ENCODE measurements at places on chromosomes 2 and 18.

GRCh38 chr2:123566291-123566946 lies 458.7 kb upstream of the CNTNAP5 start:
- DNase-seq, result no peak

DNA sequence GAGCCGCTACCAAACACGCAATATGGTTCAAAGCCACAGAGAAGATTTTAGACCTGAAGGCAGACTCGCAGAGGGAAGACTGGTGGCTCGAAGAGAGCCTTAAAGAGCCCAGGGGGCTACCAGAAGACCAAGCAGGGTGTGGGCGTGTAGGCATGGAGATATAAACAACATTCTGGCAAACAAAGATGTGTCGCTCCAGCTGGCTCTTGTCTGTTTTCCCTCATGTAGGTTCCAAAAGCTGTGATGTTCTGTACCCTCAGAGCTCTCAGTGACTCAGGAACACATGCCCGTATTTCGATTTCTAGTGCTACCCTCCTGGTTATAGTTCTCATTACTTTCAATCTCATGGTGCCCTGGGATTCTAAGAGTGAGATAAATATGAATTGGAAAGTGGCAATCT lies 44.5 kb downstream of the DOCK10 start:
- DNase-seq, result no peak

- DNase-seq, result no peak
These were observed 106.9 kb upstream of the THOC1 start for GRCh38 chr18:374721-375168.

DNA sequence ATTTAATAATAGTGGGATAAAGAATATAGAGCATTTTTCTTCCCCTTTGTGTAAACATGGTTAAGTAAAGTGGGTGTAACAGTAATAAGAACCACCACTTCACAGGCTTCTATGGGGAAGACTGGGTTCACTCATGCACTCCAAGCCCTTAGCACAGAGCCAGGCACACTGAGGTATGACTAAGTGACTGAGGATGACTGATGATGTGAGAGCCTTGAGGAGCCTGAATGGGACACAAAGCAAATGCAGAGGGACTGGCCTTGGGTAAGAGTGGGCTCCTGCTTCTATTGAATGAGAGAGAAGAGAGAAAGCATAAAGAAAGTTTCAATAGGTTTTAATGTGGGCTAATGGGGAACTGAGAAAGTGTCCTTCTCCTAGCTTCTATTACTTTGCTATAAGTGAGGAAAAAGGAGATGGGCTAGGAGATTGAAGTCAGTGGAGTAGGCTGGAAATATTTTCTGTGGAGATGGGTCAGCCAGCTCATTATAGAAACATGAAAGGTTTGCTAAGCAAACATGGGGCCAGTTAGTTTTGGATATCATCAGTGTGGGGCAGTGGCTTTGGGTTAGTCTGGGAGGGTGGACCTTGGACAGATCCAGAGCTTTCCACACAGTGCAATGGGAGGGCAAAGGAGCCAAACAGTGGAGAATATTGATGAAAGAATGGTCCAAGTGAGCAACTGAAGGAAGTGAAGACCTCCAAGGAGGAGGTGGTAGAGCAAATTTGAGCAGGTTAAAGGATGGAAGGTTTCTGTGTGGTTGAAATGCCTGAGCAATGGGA lies 20.6 kb downstream of the IL1F10 start:
- no peak for DNase-seq

DNA sequence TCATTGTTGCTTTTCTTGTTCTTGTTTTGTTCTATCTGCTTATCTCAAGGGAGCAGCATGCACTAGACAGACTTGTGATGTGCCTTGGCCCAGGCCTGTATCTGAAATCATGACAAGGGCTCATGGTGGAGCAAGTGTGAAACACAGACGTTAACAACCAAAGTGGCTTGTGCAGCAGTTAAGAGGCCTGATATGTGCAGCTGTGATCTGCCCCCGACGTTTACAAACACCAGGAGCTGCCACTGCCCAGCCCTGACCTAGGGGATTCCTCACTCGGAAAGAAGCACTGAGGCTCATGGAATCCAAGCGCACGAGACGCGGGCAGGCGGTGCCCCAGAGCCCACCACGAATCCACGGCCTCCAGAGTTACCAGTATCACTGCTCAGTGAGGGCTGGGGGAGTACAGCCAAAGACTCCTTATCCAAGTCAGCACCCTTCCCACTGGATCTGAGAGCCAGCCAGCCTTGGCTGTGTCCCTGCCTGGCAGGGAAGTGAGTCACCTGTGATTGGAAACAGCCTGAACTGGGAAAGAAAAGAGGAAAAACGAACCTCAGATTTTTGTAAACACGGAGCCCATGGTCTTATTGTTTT lies 62.3 kb upstream of the SNTG2 start:
- no peak for DNase-seq

- DNase-seq, result no peak
These were observed 17.9 kb downstream of the CYP26B1 start for GRCh38 chr2:72129681-72130340.

DNA sequence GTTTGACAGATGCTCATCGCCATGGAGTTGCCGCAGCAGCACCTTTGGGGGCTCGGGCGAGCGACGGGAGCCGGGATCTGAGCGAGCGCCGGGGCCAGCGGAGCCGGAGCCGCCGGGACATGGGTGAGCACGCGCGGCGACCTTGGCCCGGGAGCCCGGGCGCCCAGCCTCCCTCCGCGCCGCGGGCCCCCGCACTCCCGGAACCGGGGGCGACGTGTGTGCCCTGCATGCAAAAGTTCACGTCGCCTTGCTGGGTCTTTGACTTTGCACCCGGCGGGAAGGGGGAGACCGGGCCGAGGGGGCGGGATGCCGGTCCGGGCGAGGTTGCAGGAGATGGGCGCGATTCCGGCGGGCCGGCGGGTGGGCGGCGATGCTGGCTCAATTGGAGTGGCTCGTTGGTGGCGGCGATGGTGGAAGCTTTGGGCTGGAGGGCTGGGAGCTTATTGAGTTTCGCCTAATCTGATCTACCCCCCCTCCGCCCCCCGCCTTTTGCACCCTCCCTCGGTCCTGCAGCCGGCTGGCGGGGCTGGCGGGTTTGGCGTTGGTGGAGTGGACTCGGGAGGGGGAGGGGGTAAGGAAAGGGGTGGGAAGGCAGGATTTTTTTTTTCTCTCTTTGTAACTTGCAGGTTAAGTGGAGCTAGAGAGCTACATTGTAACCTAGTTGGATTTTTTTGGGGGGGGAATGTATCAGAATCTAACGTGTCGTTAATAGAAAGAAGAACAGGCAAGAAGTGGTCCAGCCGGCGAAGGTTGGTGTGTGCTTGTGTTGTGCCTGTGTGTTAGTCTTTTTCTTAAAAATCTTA lies at the start of gene SETBP1:
Gene SETBP1 (plus strand): TSS at position 616 of the 803 bp plus-strand sequence. CDS start 20,459 bp downstream, outside the sequence.
- no peak for DNase-seq

- DNase-seq, result no peak
These were observed 85.2 kb downstream of the EML6 start for GRCh38 chr2:54808661-54809060.

DNA sequence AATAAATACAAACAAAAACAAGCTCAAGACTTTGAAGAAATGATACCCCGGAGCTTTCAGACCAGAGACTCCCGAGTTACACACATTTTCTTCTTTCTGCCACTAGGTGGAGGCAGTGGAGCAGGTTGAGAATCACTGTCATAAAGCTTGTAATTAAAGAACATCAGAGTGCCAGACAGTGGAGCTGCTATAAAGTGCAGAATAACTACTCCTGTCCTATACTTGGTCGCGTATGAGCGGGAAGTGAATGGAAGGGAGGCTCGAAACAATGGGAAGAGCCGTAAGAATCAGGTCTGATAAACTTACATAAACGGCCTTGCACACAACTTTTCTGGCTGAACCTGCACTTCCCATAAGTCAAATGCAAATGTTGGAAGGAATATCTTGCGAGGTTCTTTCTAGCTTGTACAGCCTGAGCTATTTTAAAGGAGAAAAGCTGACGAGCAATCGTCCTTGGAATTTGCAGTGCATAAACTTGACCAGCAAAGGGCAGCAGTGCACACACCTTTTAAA lies 189.0 kb downstream of the RPIA start:
- DNase-seq, result peak; percentile 28

- DNase-seq, result no peak
These were observed at the start of gene B4GALT6 for GRCh38 chr18:31684279-31685096. B4GALT6 (minus strand) TSS chr18:31684581; CDS start chr18:31684426, 155 bp downstream.

DNA sequence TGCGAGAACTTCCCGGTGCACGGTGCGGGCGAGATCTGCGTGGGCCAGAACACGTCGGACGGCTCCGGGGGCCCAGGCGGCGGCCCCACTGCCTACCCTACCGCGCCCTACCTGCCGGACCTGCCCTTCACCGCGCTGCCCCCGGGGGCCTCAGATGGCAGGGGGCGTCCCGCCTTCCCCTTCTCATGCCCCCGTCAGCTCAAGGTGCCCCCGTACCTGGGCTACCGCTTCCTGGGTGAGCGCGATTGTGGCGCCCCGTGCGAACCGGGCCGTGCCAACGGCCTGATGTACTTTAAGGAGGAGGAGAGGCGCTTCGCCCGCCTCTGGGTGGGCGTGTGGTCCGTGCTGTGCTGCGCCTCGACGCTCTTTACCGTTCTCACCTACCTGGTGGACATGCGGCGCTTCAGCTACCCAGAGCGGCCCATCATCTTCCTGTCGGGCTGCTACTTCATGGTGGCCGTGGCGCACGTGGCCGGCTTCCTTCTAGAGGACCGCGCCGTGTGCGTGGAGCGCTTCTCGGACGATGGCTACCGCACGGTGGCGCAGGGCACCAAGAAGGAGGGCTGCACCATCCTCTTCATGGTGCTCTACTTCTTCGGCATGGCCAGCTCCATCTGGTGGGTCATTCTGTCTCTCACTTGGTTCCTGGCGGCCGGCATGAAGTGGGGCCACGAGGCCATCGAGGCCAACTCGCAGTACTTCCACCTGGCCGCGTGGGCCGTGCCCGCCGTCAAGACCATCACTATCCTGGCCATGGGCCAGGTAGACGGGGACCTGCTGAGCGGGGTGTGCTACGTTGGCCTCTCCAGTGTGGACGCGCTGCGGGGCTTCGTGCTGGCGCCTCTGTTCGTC lies 1.7 kb downstream of the FZD7 start:
- DNase-seq, result no peak

- DNase-seq, result no peak
These were observed 113.1 kb upstream of the PARD3B start for GRCh38 chr2:204432196-204432595.

GRCh38 chr18:74806073-74806472 lies 208.4 kb downstream of the ZNF407 start:
- DNase-seq, result no peak

Data from HS-5 (cell line).